ENCODE measurements at places on chromosomes 12 and 14.
A peak's percentile ranks its signal among the peaks of the same experiment; 100 is the strongest.

GRCh38 chr14:64247195-64247594, 47.0 kb downstream of the ESR2 start:
- DNase-seq = no peak

GRCh38 chr14:55902241-55902640, 216.0 kb upstream of the PELI2 start:
- DNase-seq = no peak

DNA sequence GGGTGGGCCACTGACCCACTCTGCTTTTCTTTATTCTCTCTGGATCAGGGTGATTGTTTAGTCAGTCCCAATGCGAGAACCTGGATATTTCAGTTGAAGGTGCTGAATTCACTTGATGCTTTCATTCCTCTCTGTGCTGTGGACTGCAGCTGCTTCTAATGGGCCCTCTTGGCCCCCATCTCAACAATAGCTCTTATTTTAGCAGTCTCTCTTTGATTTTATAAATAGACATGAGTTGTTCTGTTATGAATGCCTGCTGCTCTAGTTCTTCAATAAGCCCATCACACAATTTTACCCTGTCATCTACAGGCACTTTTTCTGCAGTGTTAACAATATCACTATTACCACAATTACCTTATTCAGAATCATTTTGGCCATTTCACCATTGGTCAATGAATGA, 54.1 kb upstream of the YARS2 start:
- no peak for DNase-seq

GRCh38 chr12:57519796-57520052, 590 bp downstream of the DDIT3 start:
- DNase-seq = no peak

DNA sequence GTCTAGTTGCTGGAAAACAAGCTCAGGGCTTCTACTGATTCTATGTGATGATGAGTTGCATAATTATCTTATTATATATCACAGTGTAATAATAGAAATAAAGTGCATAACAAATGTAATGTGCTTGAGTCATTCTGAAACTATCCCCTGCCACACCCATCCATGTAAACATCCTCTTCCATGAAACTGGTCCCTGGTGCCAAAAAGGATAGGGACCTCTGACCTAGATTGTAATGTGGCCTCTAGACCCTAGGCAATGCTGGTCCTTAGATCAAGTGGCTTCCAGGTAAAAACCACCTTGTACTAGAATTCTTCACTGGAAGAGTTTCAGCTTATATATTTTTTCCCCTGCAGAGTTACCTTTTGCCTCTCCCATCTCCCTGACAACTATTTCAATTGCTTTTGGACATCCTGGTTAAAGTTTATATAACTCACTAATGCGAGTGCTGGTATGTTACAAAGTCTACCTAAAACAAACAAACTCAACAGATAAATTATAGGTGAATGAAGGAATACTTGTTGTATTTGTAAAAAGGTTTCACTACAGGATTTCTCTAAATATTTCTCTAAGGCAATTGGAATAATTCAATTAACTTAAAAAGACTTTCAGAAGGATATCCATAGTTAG, 462.5 kb downstream of the NAV3 start:
- no peak for DNase-seq

- no peak for DNase-seq
Measured at GRCh38 chr12:121277374-121277759, 19.1 kb downstream of the CAMKK2 start.

DNA sequence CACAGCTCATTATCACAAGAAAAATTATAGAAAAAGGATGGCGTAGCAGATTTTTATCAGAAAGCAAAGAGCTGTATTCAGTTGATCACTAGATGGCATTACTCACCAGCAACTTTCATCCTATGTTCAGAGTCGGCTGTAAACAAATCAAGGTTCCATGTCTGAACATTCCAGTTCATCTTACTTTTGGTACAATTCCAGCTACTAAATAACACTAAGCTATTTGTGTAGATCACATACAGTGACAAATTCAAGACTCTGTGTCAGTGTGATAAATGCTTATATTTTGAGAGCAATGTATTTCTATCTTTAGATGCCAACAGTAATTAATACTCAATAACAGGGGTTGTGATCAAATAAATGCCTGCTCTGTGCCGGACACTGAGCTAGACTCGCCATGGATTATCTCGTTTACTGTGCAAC, 30.1 kb downstream of the NRDE2 start:
- DNase-seq = peak; percentile 93

DNA sequence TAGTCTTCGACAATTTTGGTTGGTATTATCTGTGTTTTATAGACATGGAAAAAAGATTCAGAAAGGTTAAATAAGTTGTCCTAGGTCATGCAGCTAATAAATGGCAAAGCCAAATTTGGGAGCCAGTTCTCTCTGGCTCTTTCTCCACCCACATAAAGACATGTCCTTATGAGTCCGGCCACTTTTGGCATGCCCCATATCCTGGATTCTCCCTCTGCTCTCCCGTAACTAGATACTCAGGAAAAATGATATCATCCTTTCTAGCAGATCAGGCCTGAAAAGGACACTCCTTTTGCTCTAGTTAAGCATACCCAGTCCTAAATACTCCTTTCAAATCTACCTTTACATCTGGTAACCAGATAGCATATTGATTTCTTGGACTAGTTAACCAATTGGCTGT, 64.4 kb downstream of the TTLL5 start:
- no peak for DNase-seq

GRCh38 chr12:127052511-127053232, 1214.3 kb upstream of the TMEM132C start:
- no peak for DNase-seq
